ENCODE measurements at places on chromosomes 11 and 22.
A peak's percentile ranks its signal among the peaks of the same experiment; 100 is the strongest.

DNA sequence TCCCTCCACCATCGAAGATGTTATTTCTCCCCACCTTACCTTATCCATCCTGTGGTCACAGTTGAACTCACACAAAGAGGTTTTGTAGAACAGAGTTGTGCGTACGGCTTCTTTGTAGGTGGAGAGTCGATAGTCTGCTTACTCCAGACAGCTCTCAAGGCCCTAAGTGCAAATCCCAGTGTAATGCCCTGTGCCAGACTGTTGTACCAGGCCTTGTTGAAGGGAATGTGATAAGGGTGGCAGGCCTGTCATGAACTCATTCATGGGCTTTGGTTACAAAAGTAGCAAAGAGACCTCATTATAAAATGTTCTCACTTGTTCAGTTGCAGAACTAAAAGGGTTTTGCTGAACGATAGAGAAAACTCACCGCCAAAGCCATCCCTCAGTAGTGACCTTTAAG, 288.7 kb upstream of the CADM1 start:
- no peak for DNase-seq

GRCh38 chr11:103170865-103171264, 61.6 kb downstream of the DYNC2H1 start:
- DNase-seq, result peak; percentile 64

DNA sequence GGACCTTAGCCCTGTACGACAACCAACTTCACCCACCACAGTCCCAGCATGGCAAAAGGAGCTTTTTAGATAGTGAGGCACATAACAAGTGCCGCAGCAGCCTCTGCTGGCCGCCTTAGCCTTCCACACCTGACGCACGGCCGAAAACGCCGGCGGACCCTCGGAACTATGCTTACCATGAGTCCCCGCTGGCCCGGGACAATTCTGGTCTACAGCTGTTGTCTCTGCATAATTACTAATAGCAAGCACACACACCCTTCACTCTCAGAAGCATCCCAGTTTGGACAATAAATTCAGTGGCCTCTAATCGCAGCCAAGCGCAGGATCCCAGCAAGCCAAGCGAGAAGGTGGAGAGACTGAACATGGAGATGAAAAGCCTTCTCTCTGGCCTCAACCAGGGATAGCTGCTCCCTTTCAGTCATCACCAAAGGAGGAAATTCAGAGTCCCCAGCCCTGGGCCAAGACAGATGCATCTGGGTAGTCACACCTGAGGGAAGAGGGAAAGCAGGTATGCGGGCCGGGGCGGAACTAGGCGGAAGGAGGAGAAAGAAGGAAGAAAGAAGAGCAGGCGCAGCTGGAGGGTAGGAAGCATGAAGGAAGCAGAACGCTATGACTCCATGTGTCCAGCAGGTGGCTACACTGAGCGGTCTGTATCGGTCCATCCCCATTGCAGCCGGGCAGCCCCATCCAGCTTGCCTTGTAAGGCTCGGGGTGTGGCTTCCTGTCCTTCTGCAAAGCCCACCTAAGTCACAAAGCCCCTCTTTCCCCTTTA, 40.3 kb downstream of the BUD13 start:
- peak; percentile 62 for DNase-seq

GRCh38 chr22:45441138-45441537, 27.6 kb downstream of the RIBC2 start:
- DNase-seq, result peak; percentile 65

- no peak for DNase-seq
Observed at GRCh38 chr22:42064629-42065028, 6.0 kb downstream of the NAGA start.

- DNase-seq, result no peak
Observed at GRCh38 chr11:117837791-117838190, 13.2 kb upstream of the FXYD2 start.

GRCh38 chr22:19117111-19117512, 5.1 kb downstream of the DGCR2 start:
- DNase-seq, result no peak

GRCh38 chr11:63889344-63889743, 27.6 kb downstream of the RCOR2 start:
- no peak for DNase-seq

DNA sequence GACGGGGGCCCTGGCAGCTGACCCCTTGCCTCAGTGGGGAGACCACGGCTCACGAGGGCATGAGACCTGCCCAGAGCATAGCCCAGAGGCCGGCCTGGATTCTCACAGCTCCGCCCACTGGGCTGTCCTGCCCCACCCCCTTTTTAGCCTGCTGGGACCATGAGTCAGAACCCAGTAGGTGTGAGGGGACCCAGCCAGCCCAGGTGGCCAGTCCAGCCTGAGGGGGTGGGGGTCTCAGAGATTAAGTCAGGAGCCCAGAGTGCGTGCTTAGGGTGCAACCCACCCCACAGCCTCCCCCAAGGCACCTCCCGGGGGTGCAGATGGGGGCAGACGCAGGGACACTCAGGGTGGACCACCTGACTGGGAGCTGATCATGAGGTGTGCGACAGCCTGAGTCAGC, 40.1 kb upstream of the PPARA start:
- no peak for DNase-seq

GRCh38 chr11:74546752-74547151, 45.6 kb upstream of the POLD3 start:
- DNase-seq, result no peak

DNA sequence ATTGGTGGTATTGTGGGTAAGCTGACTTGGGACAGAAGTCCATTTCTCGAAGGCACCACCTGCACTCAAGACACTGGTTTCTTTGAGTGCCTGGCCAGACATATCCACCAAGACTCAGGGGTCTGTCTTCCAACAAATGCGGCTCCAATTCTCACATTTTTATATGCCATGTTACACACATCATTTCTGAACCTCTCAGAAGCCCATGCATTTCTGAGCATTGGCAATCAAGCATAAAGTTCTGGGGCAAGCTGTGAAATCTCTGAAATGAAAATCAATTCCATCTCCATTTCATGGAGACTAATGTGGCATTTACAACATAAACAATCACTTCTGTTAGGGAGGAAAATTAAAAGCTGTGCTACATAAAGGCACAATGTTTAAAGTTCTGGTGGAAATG, 243.7 kb downstream of the KIRREL3 start:
- no peak for DNase-seq

DNA sequence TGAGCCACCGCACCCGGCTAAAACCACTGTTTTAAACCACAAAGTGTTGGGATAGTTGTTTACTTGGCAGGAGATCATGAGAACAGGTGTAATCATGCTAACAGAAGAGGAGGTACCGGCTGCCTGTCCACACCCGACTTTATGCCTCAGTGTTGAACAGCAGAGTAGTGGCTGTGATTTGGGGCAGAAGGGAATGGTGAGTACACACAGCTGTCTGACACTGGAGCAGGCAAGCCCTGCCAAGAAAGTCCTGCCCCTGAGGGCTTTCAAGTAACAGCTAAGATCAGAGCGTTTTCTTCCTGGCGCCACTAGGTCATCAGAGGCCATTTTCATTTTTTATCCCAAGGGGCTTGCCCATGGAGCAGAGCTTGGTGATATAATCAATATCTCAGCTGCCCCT, 8.1 kb downstream of the CDKN1C start:
- DNase-seq, result no peak

GRCh38 chr11:41789376-41789775, 329.9 kb upstream of the LRRC4C start:
- no peak for DNase-seq

DNA sequence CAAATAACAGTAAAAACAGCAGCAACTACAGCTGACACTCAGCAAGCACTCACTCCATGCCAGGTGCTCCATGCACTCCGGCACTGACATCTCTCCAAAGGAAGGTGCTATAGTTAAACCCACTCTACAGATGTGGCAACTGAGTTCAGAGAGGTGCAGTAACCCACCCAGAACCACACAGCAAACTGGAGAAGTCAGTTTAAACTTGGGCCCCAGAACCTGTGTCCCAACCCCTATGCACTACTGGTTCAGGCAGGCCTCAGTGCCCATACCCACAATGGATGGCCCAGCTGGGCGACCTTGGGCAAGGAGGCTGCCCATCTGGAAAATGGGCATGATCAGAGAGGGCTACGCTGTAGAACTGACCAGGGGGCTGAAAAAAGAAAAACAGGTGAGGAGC, 26.4 kb upstream of the TCF20 start:
- DNase-seq, result no peak

GRCh38 chr22:46854125-46854870, 91.8 kb downstream of the TBC1D22A start:
- no peak for DNase-seq

DNA sequence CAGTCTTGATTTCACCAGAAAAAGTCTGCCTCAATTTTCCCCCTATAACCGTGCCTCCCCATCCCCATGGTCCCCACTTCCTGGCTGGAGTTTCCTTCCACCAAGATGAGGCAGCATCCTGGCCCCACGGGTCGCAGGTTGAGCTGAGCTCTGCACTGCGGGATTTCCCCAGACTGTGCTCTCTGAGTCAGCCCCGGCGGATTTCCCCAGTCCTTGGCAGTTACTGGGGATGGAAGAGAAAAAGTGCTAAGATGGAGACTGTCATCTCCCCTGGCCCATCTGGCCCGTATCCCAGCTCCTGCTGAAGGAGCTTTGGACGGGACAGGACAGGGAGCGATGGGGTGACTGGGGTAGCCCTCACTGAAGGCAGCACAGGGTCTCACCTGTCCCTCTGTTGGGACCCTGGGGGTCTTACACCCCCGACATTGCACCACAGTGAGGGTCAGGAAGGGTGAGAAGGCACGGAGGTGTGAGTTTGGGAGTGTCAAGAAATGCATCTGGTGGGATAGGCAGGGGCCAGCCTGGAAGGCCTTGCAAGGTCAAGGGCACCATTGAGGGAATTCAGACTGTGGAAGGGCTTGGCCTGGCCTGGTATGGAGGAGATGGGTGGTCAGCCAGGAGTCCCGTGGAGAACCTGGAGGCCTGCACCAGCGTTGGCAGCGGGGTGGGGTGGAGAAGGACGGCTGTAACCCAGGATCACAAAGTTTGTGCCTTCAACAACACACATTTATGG, 36.5 kb downstream of the NADSYN1 start:
- peak; percentile 26 for DNase-seq

GRCh38 chr11:118436639-118437207, 431 bp downstream of the KMT2A start:
- DNase-seq, result no peak

DNA sequence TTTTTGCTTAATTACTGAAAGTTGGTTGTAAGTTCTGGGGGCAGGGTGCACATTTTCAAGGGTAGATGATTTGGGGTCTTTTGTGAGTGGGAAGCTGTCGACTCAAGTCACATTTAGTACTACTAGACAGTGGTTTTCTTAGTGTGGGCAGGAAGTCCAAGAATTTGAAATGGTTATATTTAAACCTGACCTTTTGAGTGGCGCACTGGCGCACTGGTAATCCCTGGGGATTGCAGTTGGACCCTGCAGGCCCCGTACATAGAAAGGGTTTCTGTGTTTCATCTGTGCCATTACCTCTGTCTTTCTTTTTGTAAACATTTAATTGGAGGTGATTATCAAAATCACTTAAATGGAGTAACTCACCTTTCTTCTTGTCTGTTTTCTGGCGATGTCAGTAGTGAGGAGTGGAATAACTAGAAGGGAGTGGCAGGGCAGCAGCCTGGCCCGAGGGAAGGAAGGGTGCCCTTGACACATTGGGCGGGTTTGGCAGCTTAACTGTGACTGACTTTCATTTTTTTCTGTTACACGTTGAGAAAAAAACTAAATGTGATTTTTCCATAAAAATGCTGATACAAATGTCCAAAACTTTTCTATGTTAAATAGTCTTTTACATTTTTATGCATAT, 101.8 kb upstream of the GAL start:
- no peak for DNase-seq

DNA sequence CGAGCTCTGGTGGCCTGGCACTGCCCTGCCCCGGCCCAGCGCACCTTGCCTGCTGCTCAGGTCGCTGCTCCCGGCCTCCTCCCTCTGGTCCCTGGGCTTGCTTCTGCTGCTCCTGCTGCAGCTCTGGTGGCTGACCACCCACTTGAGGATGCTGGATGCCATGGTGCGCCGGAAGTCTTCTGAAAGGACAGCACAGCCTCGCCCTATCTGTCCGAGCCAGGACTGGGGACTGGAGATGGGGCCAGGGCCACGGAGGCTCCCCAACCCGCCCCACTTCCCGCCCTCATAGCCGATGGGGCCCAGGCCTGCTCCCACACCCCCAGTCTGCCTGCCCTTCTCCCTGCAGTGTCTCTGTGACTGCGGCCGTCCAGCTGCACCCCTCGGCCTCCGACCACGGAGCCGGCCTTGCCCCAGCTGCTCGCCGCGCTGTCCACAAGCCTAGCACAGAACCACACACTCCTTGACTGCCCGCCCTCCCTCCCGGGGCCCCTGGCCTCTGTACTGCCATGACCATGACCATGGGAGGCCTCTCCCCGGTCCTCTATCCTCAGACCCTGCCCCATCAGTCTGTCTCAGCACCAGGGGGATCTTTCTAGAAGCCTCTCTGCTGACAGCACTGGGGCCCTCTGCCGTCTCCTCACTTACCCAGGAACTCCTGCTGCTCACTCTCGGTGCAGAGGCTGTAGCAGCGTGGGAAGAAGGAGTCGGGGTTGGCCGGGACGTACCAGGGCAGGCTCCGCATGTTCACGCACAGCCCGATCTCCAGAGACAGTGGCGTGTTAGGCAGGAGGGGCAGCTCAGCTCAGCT, 12.7 kb downstream of the TTLL8 start:
- no peak for DNase-seq

DNA sequence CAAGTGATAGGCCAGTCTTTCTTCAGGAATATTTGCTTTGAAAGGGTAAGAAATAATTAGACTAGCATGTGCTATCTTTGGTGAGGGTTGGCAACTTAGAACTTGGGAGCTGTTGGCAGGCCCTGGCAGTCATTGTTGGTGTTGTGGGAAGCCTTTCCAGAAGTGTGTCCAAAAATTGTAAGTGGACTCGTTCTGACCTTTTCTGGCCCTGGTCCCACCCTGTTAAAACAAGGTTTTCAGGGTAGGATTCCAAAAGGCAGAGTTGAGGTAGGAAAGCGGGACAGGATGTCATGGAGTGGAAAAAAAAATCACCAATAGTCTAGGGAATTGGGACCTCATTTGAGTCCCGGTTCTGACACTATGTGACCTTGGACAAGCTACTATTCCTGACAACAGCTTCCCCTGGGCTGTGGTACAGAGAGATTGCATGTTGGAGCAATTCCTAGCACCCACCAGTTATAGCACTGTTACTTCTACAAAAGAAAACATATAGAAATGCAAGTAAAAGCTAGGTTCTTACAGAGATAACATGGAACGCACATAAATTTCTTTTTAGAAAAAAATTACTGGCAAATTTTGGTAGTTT, 299.3 kb upstream of the DDI1 start:
- no peak for DNase-seq

All from fibroblast of skin of abdomen (primary cell).